ENCODE measurements at places on chromosomes 7 and 10.

DNA sequence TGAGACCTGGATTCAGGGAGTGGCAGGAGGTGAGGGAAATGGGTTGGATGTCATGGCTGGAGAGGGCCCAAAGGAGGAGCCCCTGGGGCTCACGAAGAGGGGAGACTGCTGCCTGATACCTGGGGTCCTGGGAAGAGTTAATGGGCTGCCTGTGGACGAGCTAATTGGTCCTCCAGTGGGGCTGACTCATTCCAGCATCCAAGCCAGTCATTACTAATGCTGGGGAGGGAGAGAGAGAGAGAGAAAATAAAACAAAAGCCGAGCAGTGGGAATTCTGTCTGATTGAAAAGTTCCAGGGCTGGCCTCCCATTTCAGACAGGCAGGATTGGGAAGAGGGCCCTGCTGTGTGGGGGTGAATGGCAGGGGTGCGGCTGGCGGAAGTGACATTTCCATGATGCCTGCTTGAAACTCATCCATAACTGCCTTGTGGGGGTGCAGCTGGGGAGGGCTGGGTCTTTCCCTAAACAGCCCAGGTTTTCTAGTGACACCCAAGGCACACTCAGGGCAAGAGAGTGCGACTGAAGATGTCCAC lies 297.8 kb downstream of the RPS24 start:
- DNase-seq: no peak

GRCh38 chr10:62744136-62744535 lies 60.4 kb upstream of the ADO start:
- no peak for DNase-seq

- no peak for DNase-seq
Observed at GRCh38 chr7:148177972-148178371, 412.6 kb upstream of the C7orf33 start.

GRCh38 chr7:95772298-95772770 lies at the start of gene DYNC1I1:
TSS of gene DYNC1I1 (plus strand) at chr7:95772554. CDS start at chr7:95804730, 32,176 bp downstream.
- DNase-seq: no peak

- no peak for DNase-seq
Observed at GRCh38 chr10:33352175-33352574, 17.7 kb upstream of the NRP1 start.

- DNase-seq: no peak
Observed at GRCh38 chr10:132464256-132465192, 67.5 kb downstream of the PWWP2B start.

DNA sequence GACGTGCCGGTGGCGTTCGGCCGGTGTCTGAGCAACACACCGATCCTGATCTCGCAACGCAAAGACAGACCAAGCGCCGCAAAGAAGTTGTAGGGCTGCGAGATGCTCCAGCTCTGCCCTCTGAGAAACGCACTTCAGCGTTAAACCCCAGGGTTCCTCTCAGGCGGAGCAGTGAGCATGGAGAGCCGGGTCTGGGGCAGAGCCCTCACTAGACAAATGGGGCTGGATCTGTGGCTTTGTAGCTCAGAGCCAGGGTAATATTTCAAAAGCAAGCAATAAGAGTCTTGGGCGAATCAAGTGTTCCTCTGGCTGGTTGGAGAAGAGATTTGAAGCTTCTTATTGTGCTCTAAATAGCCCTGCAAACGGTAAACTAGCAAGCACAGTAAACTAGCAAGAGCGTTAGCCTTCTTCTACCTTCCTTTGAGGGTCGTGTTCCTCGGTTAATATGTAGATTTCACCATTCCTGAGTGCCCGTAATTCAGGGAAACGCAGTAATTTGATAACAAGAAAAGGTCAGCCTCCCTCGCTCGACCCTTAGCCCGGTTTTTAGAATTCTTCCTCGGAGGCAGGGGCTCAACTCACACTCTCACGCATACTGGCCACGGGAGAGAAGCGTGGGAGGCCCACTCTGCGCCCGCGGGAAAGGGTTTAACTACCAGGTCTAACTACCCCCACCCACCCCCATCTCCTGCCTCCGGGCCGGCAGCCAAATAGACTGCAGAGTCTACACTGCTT lies 6.7 kb downstream of the SKAP2 start:
- no peak for DNase-seq

DNA sequence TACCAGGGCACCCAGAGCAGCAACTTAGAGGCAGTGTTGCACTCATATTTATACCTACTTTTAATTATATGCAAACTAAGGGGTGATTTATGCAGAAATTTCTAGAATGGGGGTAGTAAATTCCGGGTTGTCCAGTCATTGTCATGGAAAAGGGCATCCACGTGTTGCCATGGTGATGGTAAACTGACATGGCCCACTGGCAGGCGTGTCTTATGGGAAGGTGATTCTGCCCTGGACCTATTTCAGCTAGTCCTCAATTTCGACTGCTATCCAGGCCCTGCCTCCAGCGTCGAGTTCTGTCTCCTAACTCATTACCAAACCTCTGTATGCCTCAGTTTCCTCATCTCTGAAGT lies 12.8 kb downstream of the SNX8 start:
- DNase-seq: no peak

DNA sequence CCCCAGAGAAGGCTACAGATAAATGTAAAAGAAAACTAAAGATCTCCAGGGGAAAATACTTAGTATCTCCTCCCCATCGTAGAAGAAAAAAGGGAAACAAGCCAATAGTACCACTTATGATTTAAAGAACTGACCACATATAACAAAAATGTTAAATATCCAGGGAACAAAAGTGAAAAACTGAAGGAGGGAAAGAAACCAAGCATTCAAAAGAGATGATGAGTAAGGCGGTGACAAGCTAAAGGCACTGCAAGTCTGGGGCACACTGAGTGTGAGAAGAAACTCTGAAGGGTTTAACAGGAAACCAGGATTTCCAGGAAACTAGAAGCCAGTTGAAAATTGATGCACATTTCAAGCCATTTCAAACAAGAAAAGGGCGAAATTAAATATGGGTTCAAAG lies 226.3 kb downstream of the AHR start:
- DNase-seq: no peak

GRCh38 chr10:14259696-14260566 lies 70.8 kb downstream of the FRMD4A start:
- DNase-seq: no peak

- no peak for DNase-seq
Observed at GRCh38 chr7:92246360-92247101, 757 bp downstream of the ANKIB1 start.

DNA sequence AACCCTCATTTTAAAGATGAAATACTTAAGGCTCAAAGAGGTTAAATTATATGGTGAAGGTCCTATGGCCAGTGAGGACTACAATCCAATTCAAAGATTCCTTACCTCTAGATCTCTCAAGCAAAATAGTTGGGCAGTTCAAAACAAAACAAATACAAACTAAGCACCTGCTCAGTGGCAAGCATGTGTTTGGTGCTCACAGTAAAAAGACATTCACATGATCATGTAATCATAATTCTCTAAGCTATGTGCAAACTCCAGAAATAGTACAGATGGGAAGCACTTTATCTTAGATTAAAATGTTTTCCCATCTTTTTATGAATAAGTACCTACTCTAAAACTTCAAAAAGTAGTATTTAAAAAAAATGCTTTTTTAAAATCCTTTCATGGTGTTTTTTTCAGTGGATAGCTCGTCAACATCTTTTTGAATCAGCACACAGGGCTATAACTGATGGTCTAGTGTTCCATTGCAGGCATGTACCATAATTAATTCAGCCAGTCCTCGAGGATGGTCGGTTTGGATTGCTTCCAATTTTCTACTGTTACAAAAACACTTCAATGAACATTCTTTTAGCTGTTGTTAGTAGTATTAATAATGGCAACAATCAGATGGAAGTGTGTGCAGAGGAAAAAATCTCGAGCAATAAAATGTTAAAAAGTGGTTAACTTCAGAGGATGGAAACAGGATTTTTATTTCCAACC lies 58.4 kb downstream of the CHCHD3 start:
- no peak for DNase-seq

DNA sequence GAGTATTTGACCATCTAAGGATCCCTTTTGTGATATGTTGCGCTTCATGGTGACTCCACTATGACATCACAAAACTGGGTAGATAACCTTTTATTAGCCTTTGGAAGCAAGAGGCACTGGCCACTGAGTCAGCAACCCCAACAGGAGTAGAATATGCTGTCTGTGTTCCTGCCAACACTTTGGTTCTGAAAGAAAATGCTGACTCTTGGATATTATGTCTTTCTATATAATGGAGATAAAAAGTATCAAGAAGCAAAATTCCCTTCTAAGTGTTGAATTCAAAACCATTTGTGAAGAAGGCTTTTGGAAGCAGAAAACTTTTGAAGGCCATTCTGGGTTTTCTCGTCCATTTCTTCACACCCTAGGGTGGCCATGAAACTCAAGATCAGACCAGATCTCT lies 346.2 kb upstream of the LRGUK start:
- DNase-seq: no peak

GRCh38 chr10:55519264-55519663 lies 718.2 kb upstream of the PCDH15 start:
- no peak for DNase-seq

DNA sequence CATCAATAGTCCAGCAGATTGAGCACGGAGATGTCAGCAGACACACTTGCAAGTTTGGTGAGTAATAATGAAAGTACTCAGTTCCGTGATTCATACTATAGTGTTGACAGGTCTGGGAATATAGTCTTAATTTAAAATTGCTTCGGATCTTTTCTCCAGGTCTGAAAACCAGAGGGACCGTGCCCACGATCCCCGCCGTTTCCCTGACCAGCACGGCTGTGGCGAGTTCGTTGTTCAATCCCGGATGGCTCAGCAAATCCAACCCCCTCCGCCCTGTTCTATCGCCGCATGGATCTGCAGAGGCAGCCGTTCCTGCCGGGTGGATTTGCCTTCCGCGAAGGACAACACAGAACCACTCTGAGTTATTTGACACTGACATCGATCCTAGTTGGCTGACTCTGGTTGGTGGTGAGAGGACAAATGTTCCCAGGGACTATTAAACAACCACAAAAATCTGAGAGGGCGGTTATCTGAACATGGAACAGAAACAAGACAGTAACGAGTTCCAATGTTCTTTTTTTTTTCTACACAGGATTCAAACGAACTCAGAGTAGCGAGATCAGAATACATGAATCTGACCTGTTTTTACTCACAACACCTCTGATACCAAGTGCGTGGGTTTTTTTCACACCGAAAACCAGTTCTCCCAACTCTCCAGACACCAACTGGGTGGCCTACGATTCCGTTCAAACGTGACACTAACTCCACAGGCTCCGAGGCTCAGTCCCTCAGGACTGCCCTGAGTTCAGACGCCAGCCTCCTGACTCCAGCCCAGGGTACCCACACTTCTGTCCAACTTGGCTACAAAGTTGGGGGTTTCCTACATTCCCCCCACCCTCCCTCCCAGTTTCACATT lies 52.7 kb downstream of the RBM17 start:
- DNase-seq: no peak

GRCh38 chr7:46291601-46292150 lies 370.6 kb upstream of the IGFBP3 start:
- no peak for DNase-seq

DNA sequence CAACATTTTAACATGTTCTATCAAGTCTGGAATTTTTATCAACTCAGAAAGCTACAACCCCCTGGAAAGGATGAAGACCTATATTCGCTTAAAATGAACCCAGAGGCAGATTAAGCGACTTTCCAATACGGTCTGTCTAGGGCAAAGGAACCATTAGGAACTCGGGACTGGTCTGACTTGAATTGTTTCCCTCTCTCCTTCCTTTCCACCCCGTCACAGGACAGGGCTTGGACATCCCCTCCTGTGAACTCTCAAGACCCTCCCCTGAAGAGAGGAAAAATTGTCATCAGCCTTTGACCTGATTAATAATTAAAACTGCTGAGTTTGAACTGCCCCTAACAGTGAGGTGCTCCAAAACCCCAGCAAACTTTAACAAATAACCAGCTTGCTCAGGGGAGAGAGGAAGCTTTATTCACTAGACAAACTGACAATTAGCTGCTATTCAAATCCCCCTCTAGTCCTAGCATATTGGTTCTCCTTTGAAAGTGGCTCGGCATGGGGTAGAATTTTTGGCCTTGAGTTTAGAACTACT lies 22.6 kb upstream of the SLF2 start:
- DNase-seq: no peak
